ENCODE measurements at places on chromosomes 7 and 10.

- DNase-seq, result no peak
Measured at GRCh38 chr10:6364283-6364682, 161.6 kb downstream of the PFKFB3 start.

GRCh38 chr7:138233189-138233588 is 156.9 kb downstream of the AKR1D1 start:
- no peak for DNase-seq

GRCh38 chr10:4784667-4785333 is 41.2 kb upstream of the AKR1E2 start:
- no peak for DNase-seq

DNA sequence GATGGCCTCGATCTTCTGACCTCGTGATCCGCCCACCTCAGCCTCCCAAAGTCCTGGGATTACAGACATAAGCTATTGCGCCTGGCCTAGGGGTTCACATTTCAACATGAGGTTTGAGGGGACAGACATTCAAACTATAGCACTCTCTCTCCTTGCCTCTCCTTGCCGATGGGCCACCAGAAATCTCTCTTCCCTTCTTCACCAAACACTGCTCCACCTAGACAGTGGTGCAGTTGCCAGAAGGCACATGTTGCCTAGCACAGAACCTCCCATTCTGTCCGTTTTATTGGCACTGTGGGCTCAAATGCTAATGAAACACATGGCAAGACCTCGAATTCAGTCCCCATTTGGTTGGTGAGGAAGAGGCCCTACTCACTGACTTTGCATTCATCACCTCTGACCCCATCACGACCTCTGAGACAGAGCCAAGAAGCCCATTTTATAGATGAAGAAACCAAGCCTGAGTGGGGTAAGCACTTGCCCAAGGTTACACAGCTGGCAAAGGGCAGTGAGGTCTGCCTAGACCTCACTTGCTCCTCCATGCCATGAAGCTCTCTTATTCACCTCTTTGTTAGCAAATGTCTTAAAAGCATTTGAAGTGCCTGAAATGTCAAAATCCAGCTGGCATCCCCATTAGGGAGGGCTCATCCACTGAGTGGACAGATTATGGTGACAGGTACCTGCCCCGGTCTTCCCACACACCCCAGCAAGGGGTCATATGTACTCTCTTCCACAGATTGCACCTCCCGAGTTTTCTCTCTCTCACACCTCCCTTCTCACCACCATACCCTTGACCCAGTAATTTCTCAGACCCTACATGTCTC is 34.0 kb downstream of the GPRIN2 start:
- DNase-seq, result no peak

DNA sequence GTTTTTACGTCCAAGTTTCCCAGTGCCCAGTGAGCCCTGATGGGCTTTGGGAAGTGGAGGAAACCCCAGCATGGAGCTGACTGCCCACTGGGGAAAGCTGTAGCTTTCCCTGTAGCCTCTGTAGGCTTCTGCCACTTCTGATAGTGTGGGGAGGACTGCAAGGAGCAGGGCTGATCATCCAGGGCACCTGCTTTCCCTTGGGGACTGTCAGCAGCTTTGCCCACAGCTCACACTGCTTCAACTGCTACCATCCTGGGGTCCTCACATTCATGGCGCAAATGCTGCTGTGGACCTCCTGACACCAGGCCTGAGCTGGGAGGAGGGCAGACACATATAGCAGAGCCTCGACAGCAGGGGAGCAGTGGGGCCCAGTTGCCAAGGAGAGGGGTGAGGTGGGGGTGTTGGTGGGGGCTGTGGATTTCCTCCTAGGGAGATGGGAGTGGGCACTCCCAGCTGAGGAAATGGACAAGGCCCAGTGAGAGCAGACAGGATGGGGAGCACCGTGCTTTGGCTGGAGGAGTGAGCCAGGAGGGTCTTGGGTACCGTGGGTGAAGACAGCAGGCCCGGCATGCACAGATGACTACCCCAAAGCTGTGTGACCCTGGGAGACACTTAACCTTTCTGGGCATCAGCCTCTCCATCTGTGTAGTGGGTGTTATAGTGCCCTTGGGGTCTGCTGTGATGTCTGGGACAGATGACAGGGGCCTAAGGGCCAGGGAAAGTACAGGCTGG is 16.2 kb downstream of the RAMP3 start:
- no peak for DNase-seq

DNA sequence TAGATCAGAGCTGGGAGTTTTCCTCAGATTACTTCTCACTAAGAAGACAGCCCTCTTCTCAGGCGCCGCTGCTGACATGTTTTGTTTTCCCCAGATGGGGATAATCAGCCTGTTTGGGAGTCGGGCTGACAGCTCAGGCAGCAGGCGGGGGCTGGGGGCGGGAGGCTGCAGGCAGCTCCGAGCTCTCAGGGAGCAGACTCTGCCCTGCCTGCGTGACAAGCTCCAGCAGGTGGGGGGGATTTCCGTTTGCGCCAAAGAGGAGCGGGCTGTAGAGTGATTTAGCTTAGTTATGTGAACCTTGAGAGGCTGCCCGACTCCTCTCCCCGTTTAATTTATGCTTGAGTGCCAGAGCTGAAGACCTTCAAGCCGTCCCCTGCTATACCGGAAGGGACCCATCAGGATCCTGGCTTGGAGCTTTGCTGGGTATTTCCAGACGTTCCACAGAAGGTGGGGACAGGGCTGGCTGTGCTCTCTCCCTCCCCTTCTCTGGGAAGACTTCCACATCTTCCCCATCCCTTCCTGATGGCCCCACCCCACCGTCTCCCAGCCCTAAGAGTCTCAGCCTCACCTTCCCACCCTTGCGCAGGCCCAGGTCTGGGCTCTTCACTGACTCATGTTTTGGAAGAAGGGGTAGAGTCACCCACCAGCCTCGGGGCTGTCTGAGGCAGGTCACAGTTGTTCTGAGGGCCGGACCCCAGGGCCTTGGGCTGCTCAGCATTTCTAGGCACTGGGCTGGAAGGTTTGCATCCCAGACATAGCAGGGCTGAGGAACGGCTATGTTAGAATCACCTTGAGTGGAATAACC is 24.7 kb upstream of the ADCYAP1R1 start:
- DNase-seq, result peak; percentile 44

GRCh38 chr10:111698711-111699110 is 484.9 kb downstream of the GPAM start:
- DNase-seq, result no peak

- DNase-seq, result no peak
Measured at GRCh38 chr10:47244560-47245500, 55.2 kb upstream of the GDF10 start.

DNA sequence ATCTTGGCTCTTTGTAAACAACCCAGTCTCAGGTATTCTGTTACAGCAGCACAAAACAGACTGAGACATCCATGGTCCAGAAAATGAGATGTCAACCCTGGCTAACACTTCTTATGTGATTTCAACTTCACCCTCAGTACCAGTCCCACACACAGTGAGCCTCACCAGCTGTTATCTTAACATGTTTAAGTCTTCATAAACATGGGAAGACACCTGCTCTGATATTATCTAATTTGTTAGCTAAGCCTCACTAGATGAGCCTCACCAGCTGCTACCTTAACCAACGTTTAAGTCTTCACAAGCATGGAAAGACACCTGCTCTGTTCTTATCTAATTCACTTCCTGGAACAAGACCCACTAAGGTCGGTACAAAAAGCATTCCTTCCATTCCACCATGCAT is 130.8 kb downstream of the CALN1 start:
- no peak for DNase-seq

GRCh38 chr7:92848851-92849250 is 12.5 kb upstream of the CDK6 start:
- DNase-seq, result no peak

DNA sequence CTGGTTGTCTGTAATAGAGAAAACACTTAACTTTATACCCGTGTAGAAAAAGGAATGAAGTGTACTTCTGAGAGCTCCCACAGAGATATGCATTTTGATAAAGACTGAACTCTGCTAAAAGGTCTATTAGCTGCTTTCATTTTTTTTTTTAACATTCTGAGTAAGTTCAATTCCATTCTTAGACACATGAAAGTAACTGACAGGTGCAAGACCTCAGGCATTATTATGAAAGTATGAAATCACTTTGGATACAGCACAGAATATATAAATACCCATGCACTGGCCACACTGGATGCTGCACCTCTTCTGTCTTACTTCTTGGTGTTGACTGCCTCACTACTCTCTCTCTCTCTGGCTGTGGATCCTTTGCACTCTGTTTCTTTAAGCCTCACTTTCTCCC is 46.2 kb downstream of the VWDE start:
- DNase-seq, result no peak

DNA sequence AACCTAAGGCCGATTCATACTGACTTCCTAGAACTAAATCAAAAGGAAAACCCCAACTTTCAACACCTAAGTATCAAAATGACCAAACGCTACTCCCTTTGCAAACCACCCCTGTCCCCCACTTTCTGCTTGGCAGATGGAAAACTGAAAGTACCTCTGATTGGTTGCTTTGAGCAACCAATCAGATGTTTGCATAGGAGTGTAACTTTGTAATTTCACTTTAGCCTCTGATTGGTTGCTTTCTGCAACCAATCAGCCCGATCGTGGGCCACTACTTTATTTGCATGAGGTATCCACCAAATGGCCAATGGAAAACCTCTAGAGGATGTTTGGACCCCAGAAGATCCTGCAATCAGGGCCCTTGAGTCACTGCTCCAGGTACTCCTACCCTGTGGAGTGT is 12.3 kb upstream of the SNX10 start:
- DNase-seq, result no peak

- no peak for DNase-seq
Measured at GRCh38 chr7:128718967-128719642, 20.1 kb upstream of the CALU start.

GRCh38 chr10:113978802-113979201 is 64.9 kb upstream of the ADRB1 start:
- DNase-seq, result no peak

- peak; percentile 27 for DNase-seq
Measured at GRCh38 chr7:23938937-23939552, 229.0 kb downstream of the STK31 start.

DNA sequence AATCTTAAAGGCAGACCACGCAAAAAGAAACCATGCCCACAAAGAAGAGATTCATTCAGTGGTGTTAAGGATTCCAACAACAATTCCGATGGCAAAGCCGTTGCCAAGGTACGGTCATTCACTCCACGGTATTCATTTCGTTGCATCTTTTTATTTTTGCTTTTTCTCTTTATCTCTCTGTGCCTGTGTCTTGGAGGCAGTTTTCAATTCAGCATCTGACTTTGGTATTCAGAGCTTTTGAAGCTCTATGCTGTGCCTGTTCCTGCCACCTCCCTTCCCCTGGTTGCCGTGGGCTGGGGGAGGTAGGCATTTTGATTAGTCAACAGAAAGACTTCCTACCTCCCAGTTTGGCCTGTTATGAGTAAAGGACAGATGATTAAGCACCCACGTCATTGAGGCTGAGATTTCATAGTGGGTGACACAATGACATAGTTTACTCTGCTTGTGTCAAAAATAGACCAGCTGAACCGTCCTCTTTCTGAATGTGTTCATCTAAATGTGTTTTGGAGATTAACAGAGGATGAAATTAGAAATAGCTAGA is 149.5 kb downstream of the ARID5B start:
- DNase-seq, result no peak

GRCh38 chr10:125926247-125926646 is 29.9 kb downstream of the FANK1 start:
- no peak for DNase-seq

GRCh38 chr7:2959103-2959680 is 84.5 kb downstream of the CARD11 start:
- no peak for DNase-seq

- DNase-seq, result peak; percentile 48
Measured at GRCh38 chr7:148242294-148242821, 348.2 kb upstream of the C7orf33 start.

DNA sequence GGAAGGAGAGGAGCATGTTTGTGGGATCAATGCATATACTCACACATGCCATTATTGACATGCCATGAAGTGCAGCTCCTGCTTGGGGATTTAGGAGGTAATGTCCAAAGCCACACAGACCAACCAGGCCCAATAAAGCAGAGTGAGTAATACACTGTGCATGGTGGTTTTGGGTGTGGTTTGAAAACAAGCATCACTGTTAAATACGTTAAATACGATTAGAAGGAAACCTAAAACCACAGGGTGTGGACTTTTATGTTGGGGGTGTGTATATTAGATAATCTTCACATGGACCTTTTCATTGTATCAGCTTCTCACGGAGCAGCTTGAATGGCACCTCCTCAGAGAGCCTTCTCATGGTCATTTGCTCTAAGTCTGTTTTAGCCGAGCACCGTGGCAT is 10.4 kb upstream of the EIF3A start:
- DNase-seq, result no peak

- DNase-seq, result peak; percentile 24
Measured at GRCh38 chr10:35040760-35041501, 49.2 kb downstream of the CUL2 start.

GRCh38 chr10:65194126-65194525 is 1672.9 kb downstream of the REEP3 start:
- DNase-seq, result no peak

DNA sequence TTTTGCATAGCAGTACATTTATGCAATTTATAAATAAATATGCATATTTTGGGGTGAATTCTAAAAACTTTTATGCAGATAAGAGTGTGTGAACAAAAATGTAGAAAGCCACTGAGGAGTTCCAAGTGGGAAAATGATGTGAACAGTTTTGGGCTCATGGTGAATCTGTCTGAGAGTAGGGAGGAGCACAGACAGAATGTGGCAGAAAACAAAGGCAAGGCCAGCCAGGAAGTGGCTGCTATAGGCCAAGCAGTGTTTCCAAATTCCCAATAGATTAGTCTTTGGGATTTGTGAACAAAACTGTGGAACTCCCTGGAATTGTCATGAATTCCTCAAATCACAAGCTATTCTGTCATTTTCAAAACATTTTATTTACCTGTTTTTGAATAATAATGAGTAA is 73.6 kb upstream of the AMPH start:
- DNase-seq, result no peak

DNA sequence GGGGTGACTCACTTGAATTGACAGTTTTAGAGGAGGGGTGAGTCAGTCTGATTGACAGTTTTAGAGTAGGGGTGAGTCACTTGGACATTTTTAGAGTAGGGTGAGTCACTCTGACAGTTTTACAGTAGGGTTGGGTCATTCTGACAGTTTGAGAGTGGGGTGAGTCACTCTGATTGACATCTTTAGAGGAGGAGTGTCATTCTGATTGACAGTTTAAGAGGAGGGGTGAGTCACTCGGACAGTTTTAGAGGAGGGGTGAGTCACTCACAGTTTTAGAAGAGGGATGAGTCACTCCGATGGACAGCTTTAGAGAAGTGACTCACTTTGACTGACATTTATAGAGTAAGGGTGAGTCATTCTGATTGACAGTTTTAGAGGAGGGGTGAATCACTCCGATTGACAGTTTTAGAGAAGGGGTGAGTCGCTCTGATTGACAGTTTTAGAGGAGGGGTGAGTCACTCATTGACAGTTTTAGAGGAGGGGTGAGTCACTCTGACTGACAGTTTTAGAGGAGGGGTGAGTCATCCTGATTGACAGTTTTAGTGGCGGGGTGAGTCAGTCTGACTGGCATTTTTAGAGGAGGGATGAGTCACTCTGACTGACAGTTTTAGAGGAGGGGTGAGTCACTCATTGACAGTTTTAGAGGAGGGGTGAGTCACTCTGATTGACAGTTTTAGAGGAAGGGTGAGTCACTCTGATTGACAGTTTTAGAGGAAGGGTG is 595.9 kb downstream of the DNAJB6 start:
- DNase-seq, result no peak

Measured in neuronal stem cell (in vitro differentiated cells).